HepG2 (cell line): ENCODE measurements at places on chromosomes 7 and 10. TPM values are rescaled to one million over a fixed set of nuclear protein-coding genes. Genes with fewer than 3 reads are reported as not detected.

LIPN gene
- not detected in 2 replicates for total RNA-seq

HERPUD2 gene
- 10.4 and 10.7 TPM in 2 replicates for total RNA-seq

- no peak for DNase-seq
Observed at GRCh38 chr7:141676618-141677017, 25.3 kb downstream of the DENND11 start.

DNA sequence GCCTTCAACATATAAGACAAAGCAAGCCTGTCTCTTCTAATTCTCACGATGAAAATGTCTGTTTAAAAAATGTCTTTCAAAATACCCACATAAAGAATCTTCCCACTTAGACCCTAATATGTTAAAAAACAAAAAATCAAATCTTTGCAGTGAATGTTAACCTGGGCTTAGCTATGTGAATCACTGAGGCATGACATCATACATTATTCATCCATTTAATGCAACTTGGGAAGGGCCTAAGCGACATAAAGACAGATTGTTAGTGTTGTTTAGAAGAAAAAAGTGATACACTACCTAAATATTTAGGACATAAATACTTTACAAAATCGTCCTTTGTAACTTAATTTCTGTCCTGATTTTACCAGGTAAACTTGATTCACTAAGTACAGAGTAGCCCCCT lies 648.5 kb upstream of the NRP1 start:
- DNase-seq: no peak

DNA sequence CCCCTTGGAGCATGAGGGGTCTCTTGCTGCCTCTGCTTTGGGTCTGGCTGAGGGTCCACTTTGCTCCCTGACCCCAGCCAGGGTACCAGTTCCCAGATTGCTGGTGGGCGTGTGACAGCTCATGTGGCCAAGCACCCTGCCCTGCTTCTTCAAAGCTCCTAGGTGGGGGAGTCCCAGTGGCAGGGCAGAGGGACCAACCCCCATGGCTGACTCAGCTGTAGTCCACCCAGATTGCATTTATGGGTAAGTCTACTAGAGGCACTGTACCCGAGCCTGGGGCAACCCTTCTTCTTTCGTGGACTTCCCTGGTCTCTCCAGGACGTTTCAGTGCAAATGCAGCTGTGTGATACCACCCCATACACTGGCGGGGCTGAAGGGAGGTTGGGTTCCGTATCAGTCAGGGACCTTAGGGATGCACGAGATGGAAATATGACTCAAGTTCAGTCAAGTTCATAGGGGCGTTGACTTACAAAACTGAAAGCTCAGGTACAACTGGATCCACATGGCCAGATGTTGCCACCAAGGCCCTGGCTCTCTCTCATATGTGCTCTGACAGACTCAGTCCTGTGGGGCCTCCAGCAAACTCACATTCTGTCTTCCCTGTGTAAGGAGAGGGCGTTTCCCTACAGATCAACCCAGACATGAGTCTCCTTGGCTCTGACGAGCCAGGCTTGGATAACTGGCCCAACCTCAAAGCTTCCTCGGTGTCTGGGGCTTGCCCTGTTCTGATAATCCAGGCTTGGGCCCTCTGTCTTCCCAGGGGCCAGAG lies 13.6 kb downstream of the PTPRE start:
- DNase-seq: no peak
